ENCODE measurements at places on chromosomes 6 and 20.

DNA sequence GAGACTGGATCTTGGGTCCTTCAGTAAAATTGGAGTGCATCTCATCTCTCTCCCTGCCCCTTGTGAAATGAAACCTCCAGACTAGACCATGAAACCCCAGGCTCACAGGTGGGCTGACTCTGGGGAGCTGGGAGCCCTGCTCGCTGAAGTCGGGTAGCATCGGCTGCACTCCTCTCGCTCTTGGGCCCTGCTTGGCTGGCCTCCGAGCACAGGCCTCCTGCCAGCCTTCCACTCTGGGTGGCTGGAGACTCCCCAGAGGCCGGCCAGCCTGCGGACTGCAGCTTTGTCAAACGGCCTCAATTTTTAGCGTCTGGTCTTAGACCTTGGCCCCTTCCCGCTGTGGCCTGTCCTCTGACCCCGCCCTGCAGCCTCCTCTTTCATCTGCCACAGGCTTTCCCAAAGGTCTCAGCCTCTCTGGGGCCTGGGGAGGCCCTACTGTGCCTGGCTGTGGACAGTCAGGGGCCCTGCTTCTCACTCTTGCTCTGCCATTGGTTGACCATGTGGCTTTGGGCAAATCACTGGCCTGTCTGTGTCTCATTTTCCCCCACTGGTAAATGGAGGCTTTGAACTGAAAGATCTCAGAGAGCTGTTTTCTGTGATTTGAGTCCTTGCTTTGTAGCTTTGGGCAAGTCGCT is 45.1 kb downstream of the SRC start:
- no peak for DNase-seq

DNA sequence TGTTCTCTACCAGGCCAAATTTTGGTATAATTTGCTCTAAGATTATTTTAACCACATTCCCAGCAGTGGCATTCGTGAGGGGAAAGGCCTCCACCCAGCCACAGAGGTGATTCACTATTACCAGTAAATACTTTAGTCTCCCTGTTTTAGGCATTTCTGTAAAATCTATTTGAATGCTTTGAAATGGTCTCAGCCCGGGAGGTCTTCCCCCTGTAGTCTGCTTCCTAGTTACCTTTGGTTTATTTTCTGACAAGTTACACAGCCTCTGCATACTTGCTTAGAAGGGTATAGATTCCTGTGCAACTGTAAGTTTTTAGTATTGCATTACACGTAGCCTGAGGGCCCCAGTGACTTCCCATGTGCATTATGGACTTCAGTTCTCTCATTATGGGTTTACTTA is 248.7 kb downstream of the C6orf118 start:
- no peak for DNase-seq

DNA sequence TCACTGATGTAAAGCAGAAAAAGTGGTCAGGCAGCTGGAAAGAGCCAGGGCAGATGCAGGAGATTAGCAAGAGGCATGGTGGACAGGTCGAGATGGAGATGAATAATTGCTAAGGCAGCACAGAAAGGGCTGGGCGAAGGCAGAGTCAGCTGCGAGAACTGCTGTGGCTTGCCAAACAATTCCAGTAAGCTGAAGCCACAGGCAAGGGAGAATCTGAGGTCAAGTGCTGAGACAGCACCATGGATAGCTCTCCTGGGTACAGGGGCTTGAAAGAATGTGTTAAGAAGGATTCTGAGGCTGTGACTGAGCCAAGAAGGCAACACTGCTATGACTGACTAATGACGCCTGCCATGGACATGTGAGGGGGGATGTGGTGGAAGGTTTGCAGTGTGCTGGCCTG is 220.8 kb upstream of the FOXA2 start:
- peak; percentile 17 for DNase-seq

DNA sequence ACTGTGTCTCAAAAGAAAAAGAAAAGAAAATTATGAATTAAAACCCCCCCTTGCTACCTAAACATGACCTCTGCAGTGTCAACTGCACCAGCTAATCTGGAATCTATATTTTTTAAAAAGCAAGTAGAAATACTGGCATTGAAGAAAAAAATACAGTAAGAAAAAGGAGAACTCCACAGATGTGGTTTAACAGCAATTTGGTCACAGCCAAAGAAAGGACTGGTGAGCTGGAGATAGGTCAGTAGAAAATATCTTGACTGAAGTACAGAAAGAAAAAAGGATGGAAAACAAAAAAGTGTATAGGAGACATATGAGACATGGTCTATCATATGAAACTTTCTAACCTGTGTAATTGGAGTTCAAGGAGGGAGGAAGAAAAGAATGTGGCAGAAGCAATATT is 44.1 kb upstream of the ERVFRD-1 start:
- DNase-seq: peak; percentile 46

DNA sequence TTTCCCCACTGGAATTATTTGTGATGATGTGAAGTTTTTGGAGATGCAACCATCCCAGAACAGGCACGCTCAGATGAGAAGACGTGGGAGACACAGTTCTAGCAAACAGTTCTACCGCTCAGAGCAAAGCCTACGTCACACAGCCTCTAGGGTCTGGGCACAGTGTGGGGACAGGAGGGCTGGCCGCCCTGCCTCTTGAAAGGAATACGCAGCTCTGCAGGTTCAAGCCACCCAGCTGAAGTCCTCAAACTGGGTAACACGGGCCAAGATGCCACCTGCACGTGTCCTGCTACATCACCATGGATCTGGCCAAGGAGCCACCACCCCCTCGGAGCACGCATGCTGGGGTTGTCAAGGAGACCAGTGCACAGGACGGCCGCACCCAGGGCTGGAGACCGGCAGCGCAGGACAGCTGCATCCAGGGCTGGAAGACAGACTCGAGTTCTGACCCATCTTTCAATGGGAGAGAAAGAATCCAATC is 75.0 kb downstream of the NOL4L start:
- no peak for DNase-seq

DNA sequence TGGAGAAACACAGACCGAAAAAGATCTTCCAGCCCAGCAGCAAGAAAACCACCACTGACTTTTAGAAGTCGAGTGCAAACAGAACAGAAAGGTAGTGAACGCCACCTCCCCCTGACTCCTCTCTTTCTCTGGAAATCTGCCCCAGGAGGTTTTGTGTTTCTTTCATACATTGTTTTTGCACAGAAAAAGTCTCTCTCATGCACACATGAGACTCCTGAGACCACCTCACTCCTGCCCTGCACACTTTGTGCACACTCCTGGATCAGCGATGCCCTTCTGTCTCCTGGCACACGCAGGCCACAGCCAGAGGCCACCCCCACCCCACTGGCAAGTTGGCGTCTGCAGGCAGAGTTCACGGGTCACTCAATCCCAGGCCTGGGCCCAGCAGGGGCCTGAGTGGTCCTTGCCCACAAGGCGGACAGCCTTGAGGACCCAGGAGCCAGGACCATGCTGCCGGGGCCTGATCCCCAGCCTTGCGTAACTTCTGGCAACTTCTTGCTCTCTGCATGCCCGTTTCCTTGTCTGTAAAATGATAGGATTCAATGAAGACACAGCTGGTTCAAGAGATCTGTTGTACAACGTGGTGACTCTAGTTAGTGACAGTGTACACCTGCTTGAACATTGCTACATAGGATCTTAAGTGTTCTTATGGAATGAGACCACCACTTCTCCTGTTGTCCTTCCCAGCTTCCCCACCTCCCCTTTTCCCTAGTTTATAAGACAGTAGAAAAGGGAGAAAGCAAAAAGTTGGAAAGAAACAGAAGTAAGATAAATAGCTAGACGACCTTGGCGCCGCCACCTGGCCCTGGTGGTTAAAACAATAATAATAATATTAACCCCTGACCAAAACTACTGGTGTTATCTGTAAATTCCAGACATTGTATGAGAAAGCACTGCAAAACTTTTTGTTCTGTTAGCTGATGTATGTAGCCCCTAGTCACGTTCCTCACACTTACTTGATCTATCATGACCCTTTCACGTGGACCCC is 30.2 kb upstream of the CST7 start:
- DNase-seq: no peak

DNA sequence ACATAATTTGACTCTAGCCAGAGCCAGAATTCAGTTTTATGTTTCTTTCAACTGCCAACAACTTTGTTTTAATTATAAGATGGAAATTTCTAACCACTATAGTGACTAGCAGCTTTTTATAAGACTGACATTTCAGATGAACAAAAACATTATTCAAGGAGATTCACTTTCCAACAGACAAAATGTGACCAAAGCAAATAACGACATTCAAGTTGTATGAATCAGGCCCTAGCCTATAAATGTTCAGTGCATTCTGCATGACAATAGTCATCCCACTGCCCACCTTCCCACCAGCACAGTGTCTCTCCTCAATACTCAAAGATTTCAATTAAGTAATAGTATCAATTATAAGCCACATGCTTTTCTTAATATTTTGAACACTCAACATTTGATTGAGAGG is 200.7 kb downstream of the KHDC1L start:
- DNase-seq: no peak

- no peak for DNase-seq
These were observed 42.5 kb downstream of the ID4 start for GRCh38 chr6:19879663-19880062.

- DNase-seq: no peak
These were observed 116.0 kb upstream of the JARID2 start for GRCh38 chr6:15129887-15130286.

- no peak for DNase-seq
These were observed 460.0 kb upstream of the NOX3 start for GRCh38 chr6:155915651-155916050.

GRCh38 chr20:63627751-63628245 is 897 bp upstream of the GMEB2 start:
- DNase-seq: no peak

DNA sequence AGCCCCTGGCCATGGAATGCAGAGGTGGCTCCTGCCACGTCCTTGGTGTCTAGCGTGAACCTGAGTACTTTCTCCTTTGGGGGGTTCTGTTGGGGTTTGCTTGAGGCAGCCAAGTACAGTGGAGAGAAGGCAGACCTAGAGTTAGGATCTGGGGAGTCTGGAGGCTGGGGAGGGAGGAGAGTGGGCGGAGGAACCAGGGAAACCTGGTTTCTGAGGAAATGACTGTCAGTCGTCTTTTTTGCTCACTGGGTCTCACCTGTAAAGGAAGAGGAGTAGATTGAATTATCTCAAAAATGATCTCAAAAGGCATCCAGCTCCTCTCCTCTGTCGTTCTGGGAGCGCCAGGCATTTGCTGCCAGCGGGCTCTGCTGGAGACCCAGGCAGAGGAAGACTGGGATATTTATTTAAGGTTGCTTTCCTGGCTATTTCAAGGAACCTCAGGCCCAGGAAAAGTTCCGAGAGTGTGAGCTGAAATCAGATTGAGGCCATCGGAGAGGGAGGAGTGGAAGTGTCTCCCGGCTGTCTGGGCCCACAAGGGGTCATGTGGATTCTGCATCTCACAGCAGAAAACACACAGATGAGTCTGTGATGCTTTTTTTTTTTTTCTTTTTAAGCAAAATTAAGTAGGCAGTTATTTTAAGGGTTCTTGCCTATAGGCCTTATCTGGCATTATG is 16.1 kb downstream of the EPB41L1 start:
- no peak for DNase-seq

DNA sequence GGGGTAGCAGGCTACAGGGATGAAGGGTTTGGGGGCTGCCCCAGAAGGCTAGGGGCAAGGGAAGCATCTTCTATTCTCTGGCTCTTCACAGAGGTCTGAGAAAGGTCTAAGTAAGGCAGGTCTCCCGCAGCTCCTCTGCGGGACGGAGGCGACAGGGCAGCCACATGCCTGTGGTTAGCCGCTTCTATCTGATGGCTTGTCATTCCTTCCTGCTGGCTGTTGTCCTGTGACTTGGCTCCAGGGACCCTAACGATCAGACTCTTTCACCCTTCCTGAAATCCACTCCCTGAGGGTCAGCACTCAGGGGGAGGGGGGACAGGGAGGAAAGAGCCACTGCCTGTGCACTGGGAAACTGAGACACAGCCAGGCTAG is 673 bp downstream of the CST7 start:
- DNase-seq: peak; percentile 80

DNA sequence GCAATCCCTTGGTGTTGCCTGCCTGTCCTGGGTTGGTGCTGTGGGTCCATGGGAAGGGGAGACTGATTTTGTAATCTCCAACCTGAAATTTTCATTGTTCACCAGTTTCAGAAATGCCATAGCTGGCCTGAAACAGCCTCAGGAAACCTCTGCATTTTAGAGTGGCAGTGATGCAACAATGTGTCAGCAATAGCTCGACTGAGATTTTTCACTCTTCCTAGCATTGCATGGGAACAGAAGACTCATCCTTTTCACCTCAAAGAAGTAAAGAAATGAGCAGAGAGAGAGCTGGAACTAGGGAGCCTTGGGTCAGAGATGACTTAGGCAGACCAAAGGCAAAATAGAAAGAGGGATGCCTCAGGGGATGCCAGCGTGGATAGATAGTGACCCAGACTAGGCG is 23.7 kb upstream of the TMEM14A start:
- no peak for DNase-seq

- no peak for DNase-seq
These were observed 41.8 kb downstream of the FARS2 start for GRCh38 chr6:5302995-5303622.

All from OCI-M1 (cell line).